GM10248 (cell line): ENCODE measurements at places on chromosomes 12 and 14.

GRCh38 chr12:60684988-60685655, 1089.3 kb downstream of the SLC16A7 start:
- no peak for DNase-seq

- DNase-seq, result no peak
These were observed 17.0 kb upstream of the WNT5B start for GRCh38 chr12:1611803-1612572.

- DNase-seq, result no peak
These were observed 93.1 kb downstream of the RMST start for GRCh38 chr12:97555547-97556187.

DNA sequence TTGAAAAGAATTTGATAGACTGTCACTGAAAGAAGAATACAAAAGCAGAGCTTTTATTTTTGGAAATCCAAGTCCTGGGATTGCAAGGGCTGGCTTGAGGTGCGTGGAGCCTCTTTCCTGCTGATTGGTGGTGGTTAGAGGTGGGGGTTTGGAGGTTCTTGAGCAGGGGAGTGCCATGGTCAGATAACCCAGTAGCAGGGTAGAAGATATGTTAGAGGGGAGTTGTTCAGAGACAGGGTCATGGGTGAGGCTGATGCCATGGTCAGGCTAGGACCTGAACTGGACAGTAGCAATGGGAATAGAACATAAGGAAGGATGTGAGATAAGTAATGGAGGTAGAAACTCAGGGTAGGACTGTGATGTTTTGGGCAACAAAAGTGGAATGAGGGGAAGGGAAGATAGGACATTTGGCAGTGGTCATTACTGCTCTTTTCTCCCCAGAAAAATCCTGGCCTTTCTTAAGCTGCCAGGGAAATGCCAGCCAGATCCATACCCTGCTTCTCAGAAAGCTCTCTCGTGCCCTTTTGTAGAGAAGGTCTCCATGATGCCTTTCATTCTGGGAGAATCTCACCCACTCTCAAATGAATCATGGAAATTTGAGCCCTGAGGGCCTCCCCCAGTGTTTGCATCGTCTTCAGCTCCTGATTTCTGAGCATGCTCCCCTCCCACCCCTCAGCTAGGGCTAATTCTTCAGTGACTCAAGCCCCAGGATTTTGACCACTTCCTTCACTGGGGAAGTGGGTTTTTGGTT, 9.5 kb downstream of the EMP1 start:
- no peak for DNase-seq

DNA sequence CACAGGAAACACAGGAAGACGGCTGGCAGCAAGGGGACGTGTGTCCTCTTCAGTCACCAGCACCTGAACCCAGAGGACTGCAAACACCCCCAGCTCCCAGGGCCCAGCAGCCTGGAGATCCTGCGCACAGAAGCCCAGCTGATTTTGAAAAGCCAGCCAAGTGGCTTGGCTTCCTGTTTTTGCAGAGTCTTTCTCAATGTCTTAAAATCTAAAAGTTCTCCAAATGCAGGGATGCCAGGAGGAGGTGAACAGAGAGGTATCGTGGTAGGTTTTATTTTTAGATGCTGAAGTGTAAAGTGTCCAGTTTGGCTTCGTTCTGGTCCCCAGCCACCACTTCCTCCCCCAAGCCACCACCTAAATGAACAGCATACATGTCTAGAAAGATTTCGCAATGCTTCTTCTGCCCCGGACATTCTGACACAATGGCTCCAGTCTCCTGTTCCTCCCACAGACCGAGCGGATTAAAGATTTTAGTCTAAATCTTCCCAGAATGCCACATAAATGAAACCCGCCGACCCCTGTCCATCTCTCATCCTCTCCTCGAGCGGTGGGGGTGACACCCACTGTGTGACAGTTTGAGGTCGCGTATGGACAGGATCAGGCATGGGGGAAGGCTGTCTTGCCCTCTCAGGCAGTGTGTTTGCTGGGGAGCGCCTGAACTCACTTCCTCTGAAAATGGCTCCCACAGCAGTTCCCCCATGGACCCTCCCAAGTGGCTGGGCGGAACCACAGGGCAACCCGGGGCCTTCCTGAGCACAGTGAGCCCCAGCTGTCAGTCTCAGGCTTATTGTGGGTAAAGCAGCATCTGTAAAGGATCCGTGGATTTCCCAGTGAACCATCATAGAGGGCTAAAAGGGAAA, 41.6 kb downstream of the ITPK1 start:
- DNase-seq, result no peak

DNA sequence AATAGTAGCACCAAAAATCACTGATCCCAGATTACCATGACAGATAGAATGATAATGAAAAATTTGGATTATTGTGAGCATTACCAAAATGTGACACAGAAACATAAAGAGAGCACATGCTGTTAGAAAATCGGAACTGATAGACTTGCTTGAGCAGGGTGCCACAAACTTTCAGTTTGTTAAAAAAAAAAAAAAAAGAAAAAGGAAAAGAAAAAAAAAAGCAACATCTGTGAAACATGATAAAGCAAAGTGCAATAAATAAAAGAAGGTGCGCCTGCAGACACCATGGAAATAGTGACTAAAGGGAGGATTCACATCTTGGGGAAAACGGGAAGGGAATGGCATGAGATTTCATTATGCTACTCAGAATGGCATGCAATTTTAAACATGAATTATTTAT, 6.6 kb upstream of the PARP11 start:
- DNase-seq, result no peak

DNA sequence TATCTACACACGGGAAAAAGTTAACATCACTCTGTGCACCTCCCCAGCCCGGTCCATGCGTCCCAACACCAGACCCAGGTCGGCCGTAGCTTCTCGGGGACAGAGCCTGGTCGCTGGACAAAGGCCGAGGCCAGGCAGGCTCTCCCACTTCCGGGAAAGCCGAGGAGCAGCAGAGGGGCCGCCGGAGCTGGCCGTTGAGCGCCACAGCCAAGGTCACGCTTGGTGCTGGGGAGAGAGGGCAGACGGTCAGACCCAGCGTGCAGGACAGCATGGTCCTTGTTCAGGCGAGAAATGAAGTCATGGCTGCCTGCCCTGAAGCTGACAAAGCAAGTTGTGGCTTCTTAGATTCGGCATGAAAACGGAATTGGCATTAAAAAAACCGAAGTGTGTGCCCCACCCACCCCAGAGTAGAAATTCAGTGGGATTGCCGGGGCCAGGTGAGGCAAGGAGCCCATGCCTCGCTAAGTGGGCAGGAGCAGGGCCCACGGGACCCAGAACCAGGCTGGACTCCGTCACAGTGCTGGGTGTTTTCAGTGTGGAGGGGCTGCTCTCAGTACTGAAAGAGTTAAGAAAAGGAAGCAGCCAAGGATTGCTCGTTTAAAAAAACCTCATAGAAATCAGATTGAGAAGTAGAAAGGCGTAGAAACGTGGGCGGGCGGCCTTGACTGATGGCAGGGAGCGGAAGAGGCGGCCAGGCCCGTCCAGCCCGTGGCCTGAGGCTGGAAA, 4.3 kb downstream of the ARL6IP4 start:
- DNase-seq, result no peak

DNA sequence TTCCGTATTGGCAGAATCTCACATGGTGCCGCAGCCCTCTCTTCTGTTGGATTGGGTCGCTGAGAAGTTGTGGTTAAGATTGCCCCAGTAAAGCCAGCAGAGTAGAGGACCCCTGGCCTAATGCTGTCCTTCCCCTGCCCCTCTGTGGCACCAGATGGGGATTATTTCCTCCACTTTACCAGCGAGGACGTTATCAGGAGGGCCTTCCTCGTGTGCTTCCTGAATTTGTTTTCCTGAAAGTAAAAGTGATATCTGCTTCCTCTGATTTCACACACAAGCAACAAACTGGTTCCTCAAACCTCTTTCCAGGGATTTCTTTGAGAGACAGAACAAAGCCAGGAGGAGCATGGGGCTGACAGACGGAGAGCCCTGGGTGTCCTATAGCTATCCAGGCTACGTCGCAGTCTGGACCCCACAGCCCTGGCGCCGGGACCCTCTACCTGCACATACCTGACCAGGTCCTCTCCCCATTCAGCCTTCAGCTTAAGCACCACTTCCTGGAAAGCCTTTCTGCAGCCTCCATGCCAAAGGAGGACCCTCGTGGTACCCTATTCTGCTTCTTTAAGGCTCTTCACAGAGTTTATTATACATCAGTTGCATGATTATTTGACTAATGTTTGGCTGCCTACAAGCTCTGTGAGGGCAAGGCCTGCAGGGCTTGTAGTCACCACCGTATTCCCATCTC, 314.8 kb upstream of the FKBP4 start:
- no peak for DNase-seq
